ENCODE measurements at places on chromosomes 4 and X. TPM values are rescaled to one million over a fixed set of nuclear protein-coding genes. Genes with fewer than 3 reads are reported as not detected.

RBMXL3 gene
- not detected for total RNA-seq

FSTL5 gene
- total RNA-seq, result 0.02 TPM

RIPPLY1 gene
- not detected for total RNA-seq

CUL4B gene
- total RNA-seq, result 16.3 TPM

VCX3A gene
- total RNA-seq, result 0.27 TPM

NUDT11 gene
- 6.8 TPM for total RNA-seq

AMOT gene
- 7.9 TPM for total RNA-seq

RBM46 gene
- not detected for total RNA-seq

CT45A1 gene
- total RNA-seq, result 61.1 TPM

HTR2C gene
- not detected for total RNA-seq

TRIM61 gene
- total RNA-seq, result 3.9 TPM

MAGEA10 gene
- not detected for total RNA-seq

STK32B gene
- total RNA-seq, result 0.37 TPM

HTRA3 gene
- total RNA-seq, result 0.20 TPM

MND1 gene
- 18.8 TPM for total RNA-seq

ITGB1BP2 gene
- total RNA-seq, result 1.00 TPM

PDE5A gene
- 1.4 TPM for total RNA-seq

UGT2B17 gene
- total RNA-seq, result not detected

IL9R gene
- total RNA-seq, result 0.27 TPM

CENPI gene
- total RNA-seq, result 18.4 TPM

ADGRG2 gene
- total RNA-seq, result not detected

SMR3B gene
- not detected for total RNA-seq

NKX6-1 gene
- total RNA-seq, result 0.47 TPM

PPEF1 gene
- total RNA-seq, result not detected

IGSF1 gene
- 0.47 TPM for total RNA-seq

CYP4V2 gene
- total RNA-seq, result 5.2 TPM

WAS gene
- total RNA-seq, result 0.47 TPM

ADRA2C gene
- total RNA-seq, result 0.10 TPM

GPC3 gene
- not detected for total RNA-seq

SMIM43 gene
- not detected for total RNA-seq

NAA11 gene
- not detected for total RNA-seq

ADH1A gene
- not detected for total RNA-seq

MFSD8 gene
- total RNA-seq, result 12.5 TPM

PPARGC1A gene
- 1.6 TPM for total RNA-seq

GLUD2 gene
- 0.34 TPM for total RNA-seq

UGT2B15 gene
- not detected for total RNA-seq

TXK gene
- total RNA-seq, result 0.06 TPM

SOD3 gene
- total RNA-seq, result 0.07 TPM

GABRQ gene
- total RNA-seq, result not detected

NWD2 gene
- not detected for total RNA-seq

HS3ST1 gene
- total RNA-seq, result 3.5 TPM

THAP6 gene
- total RNA-seq, result 9.8 TPM

ZCCHC12 gene
- total RNA-seq, result not detected

PFKFB1 gene
- total RNA-seq, result not detected

TRIM75 gene
- not detected for total RNA-seq

INTU gene
- total RNA-seq, result 1.00 TPM

NDP gene
- not detected for total RNA-seq

PABPC5 gene
- not detected for total RNA-seq

FRG2 gene
- 1.4 TPM for total RNA-seq

NALF2 gene
- total RNA-seq, result 3.4 TPM

LEF1 gene
- total RNA-seq, result 27.7 TPM
